Activated CD8-positive, alpha-beta memory T cell treated with anti-CD3 and anti-CD28 coated beads for 1 hour (primary cell): ENCODE measurements at places on chromosomes 11 and 22.

GRCh38 chr11:17700991-17701390 is 18.4 kb upstream of the MYOD1 start:
- DNase-seq: no peak

GRCh38 chr22:48250286-48250895 is 1487.9 kb downstream of the TBC1D22A start:
- no peak for DNase-seq

DNA sequence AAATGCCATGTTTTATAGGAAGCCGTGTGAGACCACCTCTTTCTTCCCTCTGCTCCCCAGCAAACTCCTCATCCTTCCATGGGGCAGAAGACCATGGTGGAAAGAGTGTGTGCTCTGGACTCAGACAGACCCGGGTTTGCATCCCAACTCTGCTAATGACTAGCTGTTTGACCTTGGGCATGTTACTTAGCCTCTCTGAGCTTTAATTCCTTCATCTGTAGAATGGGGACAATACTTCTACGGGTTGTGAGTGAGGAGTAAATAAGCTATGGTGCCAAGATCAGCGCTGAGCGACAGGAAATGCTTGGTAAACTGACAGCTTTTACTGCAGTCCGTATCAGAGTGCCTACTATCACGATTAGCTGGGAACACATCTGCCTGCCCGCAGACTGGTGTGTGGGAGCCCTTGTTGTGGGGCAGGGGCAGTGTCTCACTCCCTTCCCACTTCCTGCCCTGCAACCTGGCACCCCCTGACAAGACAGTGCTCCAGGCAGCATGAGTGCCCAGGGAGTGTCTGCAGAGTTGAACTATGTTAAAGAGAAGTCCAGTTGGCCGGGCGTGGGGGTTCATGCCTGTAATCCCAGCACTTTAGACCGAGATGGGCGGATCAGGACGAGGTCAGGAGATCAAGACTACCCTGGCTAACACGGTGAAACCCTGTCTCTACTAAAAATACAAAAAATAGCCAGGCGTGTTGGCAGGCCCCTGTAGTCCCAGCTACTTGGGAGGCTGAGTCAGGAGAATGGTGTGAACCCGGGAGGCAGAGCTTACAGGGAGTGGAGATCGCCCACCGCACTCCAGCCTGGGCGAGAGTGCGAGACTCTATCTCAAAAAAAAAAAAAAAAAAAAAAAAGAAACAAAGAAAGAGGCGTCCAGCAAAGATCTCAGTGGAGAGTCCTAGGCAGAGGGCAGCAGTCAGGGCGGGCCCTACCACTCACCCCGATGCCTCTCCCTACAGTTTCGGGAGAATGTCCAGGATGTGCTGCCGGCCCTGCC is 2.2 kb downstream of the SEC14L2 start:
- DNase-seq: no peak

- DNase-seq: no peak
These were observed 492.1 kb downstream of the SOX6 start for GRCh38 chr11:15864026-15864805.

DNA sequence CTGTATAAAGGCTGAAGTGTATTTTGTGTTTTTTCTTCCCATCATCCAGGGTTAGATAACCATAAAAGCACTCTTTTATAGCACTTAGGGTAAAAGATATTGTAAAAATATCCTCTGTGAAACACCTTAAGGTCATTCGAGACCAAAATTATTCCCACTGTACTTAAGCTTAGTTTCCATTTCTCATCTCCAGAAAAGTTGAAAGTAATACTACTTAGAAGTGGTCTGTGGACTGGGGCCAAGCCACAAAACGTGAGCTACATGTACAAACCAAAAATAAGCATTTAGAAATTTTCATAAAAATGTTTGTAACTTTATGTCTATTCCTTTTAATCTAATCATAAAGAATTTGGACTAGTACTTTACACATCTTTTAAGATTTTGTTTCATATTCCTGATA is 142.0 kb upstream of the NTM start:
- DNase-seq: no peak

DNA sequence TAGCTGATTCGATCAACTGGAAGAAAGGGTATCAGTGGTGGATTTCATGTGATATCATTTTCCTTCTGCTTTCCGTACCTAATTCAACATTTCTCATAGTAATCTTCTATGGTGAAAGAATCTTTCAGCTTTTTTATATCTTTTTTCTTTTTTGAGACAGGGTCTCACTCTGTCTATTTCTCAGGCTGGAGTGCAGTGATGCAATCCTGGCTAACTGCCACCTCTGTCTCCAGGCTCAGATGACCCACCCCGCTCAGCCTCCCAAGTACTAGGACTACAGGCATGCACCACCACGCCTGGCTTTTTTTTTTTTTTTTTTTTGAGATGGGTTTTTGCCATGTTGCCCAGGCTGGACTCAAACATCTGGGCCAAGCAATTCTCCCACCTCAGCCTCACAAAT is 18.6 kb upstream of the CHORDC1 start:
- DNase-seq: no peak

DNA sequence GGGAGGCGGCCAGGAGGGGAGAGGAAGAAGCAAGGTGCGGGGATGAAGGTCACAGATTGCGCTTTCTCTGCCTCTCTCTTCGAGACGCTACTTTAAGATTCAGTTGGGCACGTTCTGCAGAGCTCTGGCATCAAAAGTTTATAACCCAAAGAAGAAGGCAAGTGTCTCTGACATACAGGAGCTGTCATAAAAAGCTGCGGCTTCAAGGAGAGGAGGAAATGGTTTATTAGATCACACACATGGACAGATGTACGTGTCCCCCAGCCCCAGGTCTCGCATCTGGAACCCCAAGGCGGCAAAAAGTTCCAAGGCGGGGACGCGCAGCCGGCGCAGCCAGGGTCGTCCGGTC is 589.0 kb downstream of the OPCML start:
- no peak for DNase-seq

DNA sequence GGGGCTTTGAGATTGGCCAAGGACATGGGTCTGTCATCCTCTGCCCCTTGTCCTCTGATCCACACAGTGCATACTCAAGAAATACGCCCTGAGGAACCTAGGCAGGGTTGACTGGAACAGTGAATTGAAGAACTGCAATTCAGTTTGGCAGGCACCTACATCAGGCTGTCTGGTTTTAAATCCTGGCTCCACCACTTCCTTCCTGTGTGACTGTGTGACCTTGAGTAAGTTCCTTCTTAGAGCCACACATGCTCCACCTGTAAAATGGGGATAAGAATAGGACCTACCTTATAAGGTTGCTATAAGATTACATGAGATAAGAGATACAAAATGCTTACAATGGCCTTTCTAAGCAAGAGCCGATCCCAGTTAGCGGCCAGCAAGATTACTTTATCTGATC is 15.8 kb upstream of the TCF20 start:
- no peak for DNase-seq

GRCh38 chr11:124297921-124298320 is 15.8 kb downstream of the OR8D1 start:
- no peak for DNase-seq

DNA sequence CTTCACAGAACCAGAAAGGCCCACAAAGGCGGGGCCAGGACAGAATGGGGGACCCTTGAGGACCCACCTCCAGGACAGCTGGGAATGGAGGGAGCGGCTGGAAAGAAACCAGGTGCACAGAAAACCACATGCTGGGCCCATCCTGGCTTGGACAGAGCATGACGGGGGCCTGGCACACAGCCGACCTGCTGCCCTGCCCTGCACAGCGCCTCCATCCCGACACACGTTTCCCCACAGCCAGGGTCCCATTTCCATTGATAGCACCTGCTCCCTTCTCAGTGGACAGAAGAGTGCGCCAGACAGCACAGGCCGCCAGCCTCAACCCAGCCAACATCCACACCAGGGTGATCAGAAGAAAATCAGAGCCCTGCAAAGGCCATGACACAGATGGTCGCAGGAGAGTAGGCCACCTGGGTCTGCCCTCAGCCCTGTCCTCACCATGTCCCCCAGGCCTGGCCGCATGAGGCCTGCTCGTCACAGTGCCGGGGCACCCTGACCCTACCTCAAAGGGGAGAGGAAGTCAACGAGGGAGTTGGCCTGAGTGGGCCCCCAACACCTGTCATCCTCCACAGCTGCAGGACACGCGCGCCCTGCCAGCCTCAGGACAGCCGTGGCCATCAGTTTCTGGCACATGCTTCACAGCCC is 28.1 kb downstream of the BRD1 start:
- no peak for DNase-seq

DNA sequence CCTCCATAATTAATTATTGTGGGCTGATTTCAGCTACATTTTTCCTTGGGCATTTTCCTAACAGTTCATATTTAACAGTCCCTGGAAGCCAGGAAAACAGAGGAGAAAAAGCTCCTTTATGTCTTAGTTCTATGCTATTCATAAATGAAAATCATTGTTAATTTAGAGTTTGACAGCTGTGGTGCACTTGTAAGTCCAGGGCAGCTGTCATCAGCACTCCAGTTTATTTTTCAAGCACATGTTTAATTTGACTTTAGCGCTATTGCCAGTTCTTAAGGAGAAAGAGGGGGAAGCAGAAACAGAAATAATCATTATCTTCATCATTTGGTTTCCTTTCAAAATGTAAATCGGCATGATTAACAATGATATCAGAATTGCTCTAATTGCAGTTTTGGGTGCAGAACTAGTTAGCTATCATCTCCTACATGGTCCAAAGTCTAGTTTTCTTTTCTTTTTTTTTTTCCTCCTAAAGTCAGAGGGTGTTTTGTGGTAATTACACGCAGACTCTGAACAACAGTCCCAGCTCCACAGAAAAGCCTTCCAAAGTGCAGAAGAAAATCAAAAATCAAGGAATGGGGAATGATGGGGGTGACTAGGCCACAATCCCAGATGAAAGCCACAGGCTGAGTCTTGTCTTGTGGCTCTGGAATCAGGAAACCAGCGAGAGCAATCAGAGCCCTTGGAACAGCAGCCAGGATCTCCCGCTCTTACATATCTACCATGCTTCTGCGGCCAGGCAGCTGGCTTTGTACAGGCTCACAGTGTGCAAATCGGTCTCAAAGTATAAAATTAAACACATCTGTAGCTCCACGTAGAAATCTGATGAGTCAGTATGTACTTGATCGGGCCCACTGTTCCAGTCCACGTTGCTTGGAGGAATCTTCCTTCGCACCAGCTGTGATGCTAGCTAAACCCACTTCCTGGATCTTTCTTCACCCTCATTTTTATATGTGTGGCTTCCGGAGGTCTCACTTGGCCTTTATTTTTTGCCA is 91.9 kb downstream of the SPON1 start:
- no peak for DNase-seq

DNA sequence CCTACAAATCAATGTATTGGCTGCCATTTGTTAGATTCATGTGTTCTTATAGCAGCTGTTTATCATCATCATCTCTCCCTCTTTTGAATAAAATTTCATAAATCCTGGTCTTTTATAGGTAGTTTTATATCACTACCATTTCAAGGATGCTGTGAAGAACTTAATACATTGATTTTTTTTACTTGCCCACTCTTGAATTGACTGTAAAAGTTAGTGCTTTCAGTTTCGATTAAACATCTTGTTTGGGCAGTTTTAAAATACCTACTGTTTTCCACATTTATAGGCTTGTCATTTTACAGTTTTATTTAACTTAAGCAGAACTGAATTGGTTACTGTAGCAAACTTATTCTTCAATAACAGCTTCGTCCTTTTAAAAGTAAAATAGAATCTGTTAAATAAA is 59.5 kb downstream of the TTC17 start:
- no peak for DNase-seq

- DNase-seq: no peak
These were observed 228.2 kb upstream of the ZC3H12C start for GRCh38 chr11:109864834-109865547.

GRCh38 chr22:38570779-38571364 is 889 bp upstream of the DMC1 start:
- no peak for DNase-seq

GRCh38 chr11:118167906-118168305 is 8.5 kb downstream of the SCN2B start:
- DNase-seq: no peak

DNA sequence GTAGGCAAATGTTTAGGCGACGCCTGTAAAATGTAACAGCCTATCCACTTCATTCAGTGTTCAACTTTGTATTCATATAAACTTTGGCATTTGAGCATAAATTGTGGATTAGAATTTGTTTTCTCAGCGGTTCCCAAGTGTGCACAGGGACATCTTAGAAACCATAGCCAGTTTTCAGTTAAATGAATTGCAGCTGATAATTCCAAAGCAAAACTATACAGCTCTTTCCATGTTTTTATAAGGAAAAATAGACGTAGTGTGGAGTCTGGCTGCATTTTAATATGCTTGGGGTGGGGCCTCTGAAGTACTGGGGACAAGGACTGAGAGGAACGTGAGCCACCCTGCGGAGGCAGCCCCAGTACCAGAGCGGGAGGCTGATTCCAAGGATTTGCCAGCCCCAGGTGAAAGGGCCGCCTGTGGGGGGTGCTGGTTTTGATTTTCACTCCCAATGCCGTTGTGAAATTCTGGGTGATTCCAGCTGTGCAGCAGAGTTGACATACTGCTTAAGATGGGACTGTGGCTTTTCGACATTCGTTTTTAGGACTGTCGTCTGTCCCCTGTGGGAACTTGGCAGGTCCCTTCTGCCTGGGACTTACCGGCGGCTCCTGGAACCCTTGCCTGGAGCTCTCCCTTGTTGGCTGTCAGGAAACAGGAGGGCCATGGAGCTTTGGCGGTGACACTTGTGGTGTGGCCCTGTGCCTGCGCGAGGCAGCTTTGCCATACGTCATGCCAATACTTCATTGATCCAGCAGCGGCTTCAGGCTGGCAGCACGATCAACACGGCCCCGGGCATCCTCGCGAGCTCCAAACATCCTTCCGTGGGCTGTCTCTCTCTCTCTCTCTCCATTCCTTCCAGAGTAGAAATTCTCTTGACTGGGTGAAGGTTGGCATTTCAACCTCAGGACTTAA is 370.9 kb downstream of the TBC1D22A start:
- DNase-seq: no peak

DNA sequence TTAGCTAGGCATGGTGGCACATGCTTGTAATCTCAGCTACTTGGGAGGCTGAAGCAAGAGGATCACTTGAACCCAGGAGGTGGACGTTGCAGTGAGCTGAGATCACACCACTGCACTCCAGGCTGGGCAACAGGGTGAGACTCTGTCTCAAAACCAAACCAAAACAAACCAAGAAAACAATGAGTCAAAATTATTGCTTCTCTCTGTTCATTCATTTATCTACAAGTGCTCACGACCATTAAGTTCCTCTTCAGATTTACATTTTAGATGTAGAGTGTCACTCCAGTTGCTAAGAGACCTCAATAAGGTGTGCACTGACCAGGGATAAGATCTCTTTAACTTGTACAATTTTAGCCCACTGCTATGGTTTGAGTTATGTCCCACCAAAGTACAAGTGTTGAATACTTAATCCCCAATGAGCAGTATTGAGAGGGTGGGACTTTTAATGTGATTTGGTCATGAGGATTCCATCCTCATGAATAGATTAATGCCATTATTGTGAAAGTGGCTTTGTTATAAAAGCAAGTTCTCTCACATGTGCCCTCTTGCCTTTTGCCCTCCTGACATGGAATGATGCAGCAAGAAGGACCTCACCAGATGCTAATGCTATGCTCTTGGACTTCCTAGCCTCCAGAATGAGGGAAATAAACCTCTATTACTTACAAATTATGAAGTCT is 7.8 kb downstream of the HNRNPUL2 start:
- no peak for DNase-seq
